ENCODE measurements at places on chromosomes 1 and 21.

DNA sequence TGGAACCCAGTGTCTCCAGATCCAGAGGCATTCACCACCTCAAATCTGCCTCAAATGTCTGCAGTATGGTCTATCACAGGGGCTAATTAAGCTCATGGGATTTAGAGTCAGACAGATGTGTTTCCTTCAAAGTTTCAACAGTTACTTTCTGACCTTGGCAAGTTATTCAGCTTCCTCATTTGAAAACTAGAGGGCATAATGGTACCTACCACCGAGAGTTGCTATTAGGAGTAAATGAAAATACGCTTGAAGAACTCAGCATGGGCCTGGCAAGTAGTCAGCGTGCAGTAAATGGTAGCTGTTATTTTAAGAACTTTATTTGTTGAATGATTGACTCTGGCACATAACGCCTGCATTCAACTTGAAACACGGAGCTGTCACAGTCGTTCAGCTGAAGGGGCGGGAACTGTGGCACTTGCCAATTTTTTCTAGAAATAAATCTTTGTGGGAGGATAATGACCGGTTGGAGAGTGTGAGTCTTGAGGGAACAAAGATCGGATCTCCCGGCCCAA lies 1.2 kb upstream of the CAP1 start:
- peak; percentile 58 for DNase-seq

DNA sequence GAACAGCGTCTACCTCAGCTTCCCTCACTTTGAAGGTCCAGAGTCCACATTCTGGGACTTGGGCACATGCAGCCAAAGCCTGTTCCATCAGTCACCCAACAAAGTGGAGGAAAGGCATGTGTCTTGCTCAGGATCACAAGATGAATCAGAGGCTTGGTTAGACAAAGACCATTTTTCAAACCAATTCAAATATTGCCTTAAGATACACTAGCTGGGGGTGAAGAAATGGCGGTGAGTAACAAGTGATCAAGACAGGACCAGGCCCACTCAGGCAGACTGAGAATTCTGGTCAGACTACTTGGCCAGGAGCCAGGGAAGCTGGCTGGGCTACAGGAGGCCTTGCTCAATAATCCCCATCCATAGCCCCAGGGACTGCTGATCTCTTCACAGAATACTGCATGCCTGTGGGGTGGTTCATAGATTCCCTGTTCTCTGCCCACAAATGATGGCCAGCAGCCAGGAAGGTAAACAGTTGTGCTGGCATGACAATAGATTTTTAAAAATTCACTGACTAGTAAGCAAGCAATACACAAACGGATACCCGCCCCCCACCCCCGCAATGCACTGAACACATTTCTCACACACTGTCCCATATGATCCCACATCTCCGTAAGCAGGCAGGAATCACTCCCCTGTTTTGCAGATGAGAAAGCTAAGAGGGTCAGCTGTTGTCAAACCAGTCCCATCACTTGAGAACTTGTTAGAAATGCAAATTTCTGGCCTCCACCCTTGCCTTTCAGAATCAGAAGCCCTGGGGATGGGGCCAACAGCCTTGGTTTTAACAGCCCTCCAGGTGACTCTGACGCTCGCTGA lies 27.2 kb downstream of the ERI3 start:
- DNase-seq = no peak

- DNase-seq = no peak
These were observed 26.7 kb downstream of the MIER1 start for GRCh38 chr1:66951513-66951912.

GRCh38 chr1:86741947-86742572 lies 37.7 kb downstream of the SH3GLB1 start:
- DNase-seq = peak; percentile 59

DNA sequence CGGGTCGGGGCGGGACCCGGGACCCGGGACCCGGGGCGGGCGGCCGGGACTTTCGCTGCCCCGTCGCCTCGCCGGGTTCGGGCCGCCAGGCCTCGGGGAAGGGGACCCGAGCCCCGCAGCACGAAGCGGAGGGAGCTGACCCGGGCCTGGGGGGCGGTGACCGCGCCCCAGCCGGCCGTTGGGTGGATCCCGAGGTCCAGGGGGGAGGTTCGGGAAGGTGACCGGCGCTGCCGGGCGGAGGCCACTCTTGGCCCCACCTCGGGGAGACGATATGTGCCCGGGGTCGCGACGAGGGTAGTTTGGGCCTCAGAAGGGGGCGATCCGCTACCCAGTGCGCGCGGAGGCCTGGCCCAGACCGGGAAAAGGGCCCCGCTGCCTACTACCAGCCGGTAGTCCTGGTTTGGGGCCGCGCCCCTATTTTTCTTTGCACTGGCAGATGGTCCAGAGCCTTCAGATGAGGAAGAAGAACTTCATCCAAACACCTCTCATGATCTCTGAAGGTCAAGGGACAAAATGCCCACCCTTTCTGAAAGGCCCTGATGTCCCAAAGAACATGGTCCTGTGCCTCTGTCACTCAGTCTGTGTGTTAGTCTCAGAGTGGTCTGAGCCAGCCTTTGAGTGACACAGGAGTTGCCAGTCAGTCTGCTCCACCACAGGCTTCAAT lies 766 bp downstream of the AGO4 start:
- peak; percentile 9 for DNase-seq

- DNase-seq = no peak
These were observed 20.9 kb downstream of the LAMC1 start for GRCh38 chr1:183043872-183044854.

- DNase-seq = no peak
These were observed 1.6 kb downstream of the SOX13 start for GRCh38 chr1:204074274-204075138.

DNA sequence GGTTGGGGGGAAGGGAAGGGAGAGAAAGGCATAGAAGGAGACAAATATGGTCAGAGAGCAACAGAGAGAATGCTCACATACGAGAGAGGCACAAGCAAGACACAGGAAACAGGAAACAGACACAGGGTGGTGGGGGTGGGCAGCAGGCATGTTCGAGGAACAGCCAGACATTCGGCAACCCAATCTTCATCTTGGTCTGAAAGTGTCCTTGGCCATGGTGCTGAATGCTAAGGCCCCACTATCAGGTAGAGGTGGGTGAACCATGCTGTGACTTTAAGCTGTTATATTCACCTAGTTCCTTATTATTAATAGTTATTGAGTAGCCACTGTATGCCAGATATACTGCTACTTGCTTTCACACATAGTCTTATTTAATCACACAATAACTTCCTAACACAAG lies 109.2 kb downstream of the DDX20 start:
- no peak for DNase-seq

DNA sequence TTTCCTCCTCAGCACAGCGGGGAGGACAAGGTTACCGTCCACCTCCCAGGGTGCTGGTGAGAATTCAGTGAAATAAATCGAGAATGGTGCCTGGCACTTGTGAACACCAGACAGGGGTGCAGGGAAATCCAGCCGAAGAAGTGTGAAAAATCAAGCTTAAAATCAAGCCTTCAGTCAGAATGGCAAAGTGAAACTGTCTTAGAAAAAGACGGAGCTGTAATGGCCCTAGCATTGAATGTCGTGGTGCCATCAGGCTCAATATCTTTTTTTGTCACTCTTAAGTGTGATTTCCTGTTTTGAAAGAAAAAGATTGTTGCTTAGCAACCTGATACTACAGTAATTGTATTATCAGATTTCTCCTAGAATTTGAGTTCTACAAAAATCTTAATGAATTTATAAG lies 22.1 kb downstream of the EDARADD start:
- DNase-seq = peak; percentile 88

- no peak for DNase-seq
These were observed 125.6 kb downstream of the ACBD6 start for GRCh38 chr1:180376800-180377199.

DNA sequence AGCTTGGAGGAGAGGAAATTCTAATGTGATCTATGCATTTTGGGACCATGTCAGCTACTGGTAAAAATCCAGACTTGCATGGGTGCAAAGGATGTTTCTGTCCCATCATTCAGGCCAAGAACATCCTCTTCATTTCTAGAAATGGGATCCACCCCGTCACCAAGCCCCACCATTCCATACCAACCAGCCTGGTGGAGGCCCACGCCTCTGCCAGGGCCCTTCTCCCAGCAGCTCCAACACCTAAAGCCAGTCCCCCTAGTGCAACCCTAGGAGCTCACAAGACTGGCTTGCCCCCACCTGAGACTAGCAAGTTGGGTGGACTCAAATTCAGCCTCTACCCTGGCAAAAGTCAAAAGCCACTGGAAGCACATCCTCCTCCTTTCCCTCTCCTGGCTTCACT lies 1.9 kb downstream of the ARHGEF11 start:
- DNase-seq = no peak

- DNase-seq = no peak
These were observed 6.0 kb upstream of the LCE1F start for GRCh38 chr1:152768847-152769533.

DNA sequence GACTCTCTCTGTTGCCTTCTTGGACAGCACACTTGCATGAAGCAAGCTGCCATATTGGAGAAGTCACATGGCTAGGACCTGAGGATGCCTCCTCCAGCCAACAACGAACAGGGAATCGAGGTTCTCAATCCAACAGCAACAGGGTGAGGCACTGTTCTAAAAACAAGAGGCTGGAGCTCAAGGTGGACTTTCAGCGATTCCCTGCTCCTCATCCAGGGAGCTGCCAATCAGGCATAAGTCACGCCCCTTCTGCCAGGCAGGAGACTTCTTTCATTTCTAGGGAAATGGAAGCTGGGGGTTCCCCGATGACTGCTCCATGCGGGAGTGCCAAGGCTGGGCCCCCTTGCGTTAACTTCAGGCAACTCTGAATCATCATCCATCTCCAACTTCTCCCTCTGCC lies 22.7 kb upstream of the IFNAR1 start:
- DNase-seq = no peak

GRCh38 chr1:200162258-200162657 lies 134.7 kb downstream of the NR5A2 start:
- no peak for DNase-seq

DNA sequence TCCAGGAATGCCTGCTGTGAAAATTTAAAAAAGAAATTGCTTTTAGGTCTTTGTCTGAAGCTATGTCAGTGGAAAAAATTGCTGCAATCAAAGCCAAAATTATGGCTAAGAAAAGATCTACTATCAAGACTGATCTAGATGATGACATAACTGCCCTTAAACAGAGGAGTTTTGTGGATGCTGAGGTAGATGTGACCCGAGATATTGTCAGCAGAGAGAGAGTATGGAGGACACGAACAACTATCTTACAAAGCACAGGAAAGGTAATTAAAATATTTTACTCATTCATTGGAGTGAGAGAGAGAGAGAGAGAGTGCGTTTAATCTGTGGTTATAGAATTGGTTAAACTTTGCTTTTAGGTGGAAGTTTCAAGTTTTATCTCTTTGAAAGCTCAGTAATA lies 20.0 kb downstream of the CDC73 start:
- DNase-seq = peak; percentile 31

DNA sequence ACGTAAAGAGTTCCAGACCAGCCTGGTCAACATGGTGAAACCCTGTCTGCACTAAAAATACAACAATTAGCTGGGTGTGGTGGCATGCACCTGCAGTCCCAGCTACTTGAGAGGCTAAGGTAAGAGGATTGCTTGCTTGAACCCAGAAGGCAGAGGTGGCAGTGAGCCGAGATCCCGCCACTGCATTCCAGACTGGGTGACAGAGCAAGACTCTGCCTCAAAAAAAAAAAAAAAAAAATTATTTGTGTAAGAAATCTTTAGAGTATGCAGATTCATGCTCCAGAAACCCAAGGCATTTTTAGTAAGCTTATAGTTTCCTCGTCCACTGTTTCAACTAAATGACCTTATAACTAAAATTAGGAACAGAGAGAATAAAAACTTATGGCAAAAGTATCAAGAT lies 51.3 kb downstream of the ABL2 start:
- DNase-seq = no peak

GRCh38 chr1:38586993-38587646 lies 272.5 kb downstream of the RRAGC start:
- DNase-seq = peak; percentile 46

DNA sequence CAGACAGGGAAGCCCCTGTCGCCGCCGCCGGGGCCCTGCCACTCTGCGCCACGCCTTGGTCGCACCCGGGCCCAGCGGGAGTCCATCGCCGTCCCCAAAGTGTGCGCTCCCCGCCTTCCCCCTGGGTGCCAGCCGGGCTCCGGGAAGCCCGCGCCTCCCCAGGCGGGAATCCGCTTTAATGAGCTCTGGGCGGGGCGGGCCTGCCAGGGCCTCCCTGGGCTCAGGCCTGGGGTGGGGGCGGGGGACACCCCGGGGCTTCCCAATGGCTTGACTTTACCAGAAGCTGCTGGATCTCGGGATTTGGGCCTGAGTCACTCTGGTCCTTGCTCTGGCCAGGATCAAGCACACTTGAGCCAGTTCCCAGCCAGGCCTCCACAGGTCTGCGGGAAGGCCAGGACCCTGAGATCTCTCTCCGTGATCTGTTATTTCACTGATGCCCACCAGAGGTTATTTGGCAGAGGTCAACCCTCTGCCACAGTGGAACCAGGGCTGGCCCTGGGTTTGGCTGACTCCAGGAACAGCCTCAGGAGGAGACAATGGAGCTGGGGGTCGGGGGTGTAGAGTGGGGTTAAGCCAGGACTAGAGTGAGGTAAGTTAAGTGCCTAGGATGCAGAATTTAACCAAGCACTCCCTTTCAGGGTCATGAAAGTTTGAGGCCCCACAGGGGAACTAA lies 178.4 kb upstream of the EDN2 start:
- no peak for DNase-seq

- DNase-seq = peak; percentile 34
These were observed 231.8 kb upstream of the IRF2BP2 start for GRCh38 chr1:234841710-234842231.

DNA sequence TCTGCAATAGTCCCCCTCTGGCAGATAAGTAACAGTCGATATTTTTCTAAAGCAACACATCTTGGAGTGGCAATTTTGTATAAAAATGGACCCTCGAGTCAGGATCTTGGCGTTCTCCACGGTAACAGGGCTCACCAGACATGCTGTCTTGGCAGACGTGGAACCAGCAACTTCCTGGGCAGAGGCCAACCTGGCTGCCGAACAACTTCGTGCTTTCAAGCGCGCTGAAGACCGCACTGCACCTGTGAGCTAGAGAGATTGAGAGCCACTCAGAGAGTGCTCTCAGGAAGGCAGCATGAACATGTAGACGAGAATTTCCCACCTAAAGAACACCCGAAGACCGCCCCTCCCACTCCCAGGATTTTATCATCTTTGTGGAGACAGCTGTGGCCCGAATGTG lies 7.3 kb downstream of the C1orf174 start:
- no peak for DNase-seq

DNA sequence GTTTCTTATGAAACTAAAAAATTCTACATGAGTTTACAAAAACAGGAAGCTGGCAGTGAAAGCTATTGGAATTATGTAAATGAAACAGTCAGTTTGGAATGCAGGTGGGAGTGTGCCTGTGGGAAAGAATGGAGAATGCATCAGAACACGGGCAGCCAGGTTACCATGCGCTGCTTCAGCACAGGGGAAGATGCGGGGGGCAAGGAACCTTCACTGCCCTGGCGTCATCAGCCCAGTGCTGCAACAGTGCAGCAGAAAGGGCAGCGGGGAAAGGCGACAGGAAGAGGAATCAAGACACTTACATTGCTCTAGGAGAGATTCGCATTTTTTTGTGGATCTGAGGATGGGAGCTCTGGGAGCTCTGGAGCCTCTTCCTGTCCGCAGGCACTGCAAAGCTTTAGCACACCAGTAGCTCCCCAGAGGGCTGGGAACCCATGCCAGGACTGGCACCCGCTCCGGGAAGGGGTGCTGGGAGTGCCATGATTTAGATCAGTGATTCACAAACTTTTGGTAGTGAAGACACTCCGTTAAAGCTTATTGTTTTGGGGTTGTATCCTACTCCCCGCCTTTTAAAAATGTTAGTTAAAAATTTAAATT lies 64.1 kb upstream of the WDR26 start:
- no peak for DNase-seq

GRCh38 chr1:218624052-218624451 lies 278.9 kb downstream of the TGFB2 start:
- no peak for DNase-seq

GRCh38 chr1:67382292-67382691 lies 47.9 kb downstream of the SERBP1 start:
- DNase-seq = no peak
